ENCODE measurements at places on chromosomes 6 and 20.

- H3K4me3 ChIP-seq = peak overlapping the region; percentile 95
- H3K4me1 ChIP-seq = peaks cover 69% of the 10 kb centered on the region
- H3K36me3 ChIP-seq = peaks cover 4% of the 10 kb centered on the region
- DNase-seq = no peak
These were observed 588 bp upstream of the ACSS2 start for GRCh38 chr20:34875642-34876405.

GRCh38 chr6:116385459-116385802, 14.7 kb downstream of the DSE start:
- DNase-seq = no peak
- H3K27ac ChIP-seq = no peak overlapping the region
- H3K4me1 ChIP-seq = no peaks in the 10 kb centered on the region
- H3K36me3 ChIP-seq = no peaks in the 10 kb centered on the region

GRCh38 chr6:117908246-117909068, 1.4 kb downstream of the SLC35F1 start:
- H3K4me1 ChIP-seq = peaks cover 5% of the 10 kb centered on the region
- peaks cover 53% of the 10 kb centered on the region for H3K27me3 ChIP-seq
- no peak overlapping the region for H3K27ac ChIP-seq
- DNase-seq = no peak

- H3K4me3 ChIP-seq = no peak overlapping the region
- DNase-seq = no peak
- no peaks in the 10 kb centered on the region for H3K4me1 ChIP-seq
- no peaks in the 10 kb centered on the region for H3K36me3 ChIP-seq
- H3K27me3 ChIP-seq = no peaks in the 10 kb centered on the region
These were observed 139.4 kb downstream of the BMP2 start for GRCh38 chr20:6906871-6907270.

DNA sequence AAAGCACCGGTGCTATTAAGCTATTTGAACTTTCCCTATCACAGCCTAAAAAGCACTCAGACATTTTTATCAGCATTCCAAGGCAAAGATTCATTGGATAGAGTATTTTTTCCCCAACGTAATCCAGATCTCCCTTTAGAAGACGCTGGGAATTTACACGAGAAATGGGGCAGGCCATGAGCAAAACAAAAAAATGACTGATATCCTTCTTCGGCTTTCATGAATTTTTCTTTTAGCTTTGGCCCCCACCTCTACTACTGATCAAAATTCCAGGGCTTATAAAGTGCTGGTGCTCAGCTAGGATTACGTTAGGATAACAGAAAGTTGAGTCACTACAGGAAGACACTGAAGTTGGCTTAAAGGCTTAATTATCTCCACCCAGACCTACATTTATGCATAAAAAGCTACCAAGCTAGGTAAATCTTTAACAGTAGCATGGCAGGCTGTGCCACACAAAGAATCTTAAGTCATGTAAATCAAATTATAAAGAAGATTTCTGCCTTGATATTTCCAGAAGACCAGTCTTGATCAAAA, 418.5 kb upstream of the BTBD3 start:
- no peak for DNase-seq
- no peak overlapping the region for H3K4me3 ChIP-seq
- no peaks in the 10 kb centered on the region for H3K36me3 ChIP-seq
- no peak overlapping the region for H3K27ac ChIP-seq
- H3K4me1 ChIP-seq = no peaks in the 10 kb centered on the region

DNA sequence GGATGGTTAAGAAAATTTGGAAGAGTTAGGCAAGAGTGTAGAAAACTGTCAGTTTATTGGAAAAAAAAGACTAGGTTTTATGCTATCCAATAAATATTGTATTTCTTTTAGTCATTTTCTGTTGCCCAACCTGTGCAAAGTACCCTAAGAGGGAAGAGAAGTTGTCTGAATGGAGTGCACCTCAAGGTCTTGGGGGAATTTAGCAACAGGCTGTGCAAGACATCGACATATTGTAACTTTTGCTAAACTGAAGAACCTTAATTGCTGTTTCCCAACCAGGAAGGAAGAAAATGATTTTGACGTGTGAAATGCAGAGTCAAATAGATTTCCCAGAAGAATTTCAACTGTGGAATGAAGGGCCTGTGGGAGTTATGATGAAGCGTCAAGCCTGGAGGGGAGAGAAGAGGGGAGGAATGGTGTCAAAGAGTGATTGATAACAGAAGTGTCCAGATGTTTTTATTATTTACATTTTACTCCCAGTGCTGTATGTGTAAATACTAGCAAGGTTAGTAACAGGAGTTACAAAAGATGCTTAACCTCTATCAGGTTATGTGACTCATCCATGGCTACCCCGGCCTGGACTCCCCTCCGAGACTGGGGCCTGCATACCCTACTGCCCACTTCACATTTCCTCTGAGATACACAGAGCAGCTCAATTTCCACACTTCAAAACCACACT, 246.8 kb downstream of the MYLK4 start:
- H3K36me3 ChIP-seq = no peaks in the 10 kb centered on the region
- DNase-seq = no peak
- H3K27me3 ChIP-seq = peaks cover 27% of the 10 kb centered on the region
- no peak overlapping the region for H3K27ac ChIP-seq
- no peaks in the 10 kb centered on the region for H3K4me1 ChIP-seq

GRCh38 chr6:145161501-145161900, 573.8 kb downstream of the EPM2A start:
- no peak for DNase-seq
- no peaks in the 10 kb centered on the region for H3K36me3 ChIP-seq
- H3K27ac ChIP-seq = no peak overlapping the region
- H3K27me3 ChIP-seq = no peaks in the 10 kb centered on the region
- no peaks in the 10 kb centered on the region for H3K4me1 ChIP-seq
- no peak overlapping the region for H3K4me3 ChIP-seq

DNA sequence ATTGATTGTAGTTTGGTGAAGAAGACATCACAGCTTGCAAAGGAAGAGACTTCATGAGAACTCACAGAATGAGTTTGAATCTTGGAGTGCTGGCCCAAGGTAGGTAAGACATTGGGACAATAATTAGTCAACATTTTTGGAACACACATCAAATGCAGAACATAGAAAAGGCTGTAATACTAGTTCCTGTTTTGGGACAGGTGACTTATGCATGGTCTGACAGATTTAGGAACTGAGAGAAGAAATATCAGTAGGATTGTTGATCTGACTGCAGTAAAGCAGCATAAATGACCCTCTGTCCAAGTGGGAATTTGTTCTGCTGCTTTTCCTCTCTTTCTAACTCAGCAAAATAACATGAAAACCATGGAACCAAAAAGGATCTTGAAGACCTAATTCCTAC, 102.3 kb upstream of the MAP3K7 start:
- no peaks in the 10 kb centered on the region for H3K4me1 ChIP-seq
- DNase-seq = no peak
- no peak overlapping the region for H3K27ac ChIP-seq
- no peaks in the 10 kb centered on the region for H3K27me3 ChIP-seq
- H3K36me3 ChIP-seq = no peaks in the 10 kb centered on the region
- H3K4me3 ChIP-seq = no peak overlapping the region

DNA sequence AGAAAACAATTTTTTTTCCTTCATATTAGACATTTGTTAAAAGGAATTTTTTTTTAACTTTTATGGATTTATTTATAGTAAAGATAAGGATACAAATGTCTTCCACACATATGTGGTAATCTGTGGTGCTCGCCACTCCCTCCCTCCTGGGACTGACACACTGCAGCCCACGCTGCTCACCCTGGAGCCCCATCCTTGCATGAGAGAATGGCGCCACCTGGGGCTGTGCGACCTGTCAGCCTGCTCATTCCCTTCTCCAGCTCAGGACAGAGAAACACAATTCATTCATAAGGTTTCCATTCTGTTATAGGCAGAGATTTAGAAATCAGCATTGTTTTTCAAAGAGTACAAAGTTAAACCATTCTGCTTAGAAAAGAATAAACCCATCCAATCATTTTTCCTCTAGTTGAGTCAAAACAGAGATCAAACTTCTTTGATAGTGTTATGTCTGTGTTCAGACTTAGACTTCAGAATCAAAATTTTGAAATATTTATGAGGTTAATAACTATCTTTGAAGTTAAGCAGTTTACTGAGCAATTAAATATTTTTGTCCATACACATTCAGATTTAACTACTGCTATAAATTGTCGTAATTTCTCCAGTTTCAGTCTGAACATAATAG, 42.8 kb upstream of the DYNLRB1 start:
- peak; percentile 63 for DNase-seq
- H3K27ac ChIP-seq = no peak overlapping the region
- H3K36me3 ChIP-seq = peaks cover 37% of the 10 kb centered on the region

DNA sequence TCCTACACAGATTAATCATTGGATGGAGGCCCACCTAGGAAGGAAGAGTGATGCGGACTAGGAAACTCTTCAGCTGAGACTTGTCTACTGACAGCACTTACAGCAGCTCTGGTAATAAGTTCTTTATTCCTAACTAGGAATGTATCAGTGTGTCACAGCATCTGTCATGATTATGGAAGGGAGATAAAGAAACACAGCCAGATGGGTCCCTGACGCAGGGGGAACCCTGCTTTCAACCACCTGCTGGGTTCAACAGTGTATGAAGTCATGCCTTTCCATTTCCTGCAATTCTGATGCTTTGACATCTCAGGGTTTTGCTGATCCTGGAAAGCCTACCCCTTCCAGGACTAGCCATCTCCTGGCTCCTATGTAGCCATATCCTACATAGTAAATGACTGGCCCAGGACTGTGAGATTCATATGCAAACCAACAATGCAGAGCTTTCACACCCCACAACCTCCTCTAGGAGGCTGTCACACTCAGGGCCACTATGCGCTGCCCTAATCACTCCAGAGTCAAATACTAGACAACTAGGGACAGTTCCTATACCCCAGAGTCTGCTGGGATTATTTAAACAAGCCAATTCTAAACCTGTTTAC, 29.0 kb upstream of the MANEA start:
- H3K4me1 ChIP-seq = no peaks in the 10 kb centered on the region
- no peaks in the 10 kb centered on the region for H3K27me3 ChIP-seq
- H3K27ac ChIP-seq = no peak overlapping the region

GRCh38 chr6:74482180-74482579, 723.7 kb downstream of the COL12A1 start:
- H3K4me3 ChIP-seq = no peak overlapping the region
- H3K27me3 ChIP-seq = no peaks in the 10 kb centered on the region
- H3K36me3 ChIP-seq = no peaks in the 10 kb centered on the region
- H3K27ac ChIP-seq = no peak overlapping the region
- DNase-seq = no peak
- H3K4me1 ChIP-seq = no peaks in the 10 kb centered on the region

- H3K4me3 ChIP-seq = no peak overlapping the region
- DNase-seq = no peak
- H3K27me3 ChIP-seq = no peaks in the 10 kb centered on the region
- no peaks in the 10 kb centered on the region for H3K4me1 ChIP-seq
- no peaks in the 10 kb centered on the region for H3K36me3 ChIP-seq
These were observed 207.4 kb downstream of the SOX4 start for GRCh38 chr6:21800948-21801438.

DNA sequence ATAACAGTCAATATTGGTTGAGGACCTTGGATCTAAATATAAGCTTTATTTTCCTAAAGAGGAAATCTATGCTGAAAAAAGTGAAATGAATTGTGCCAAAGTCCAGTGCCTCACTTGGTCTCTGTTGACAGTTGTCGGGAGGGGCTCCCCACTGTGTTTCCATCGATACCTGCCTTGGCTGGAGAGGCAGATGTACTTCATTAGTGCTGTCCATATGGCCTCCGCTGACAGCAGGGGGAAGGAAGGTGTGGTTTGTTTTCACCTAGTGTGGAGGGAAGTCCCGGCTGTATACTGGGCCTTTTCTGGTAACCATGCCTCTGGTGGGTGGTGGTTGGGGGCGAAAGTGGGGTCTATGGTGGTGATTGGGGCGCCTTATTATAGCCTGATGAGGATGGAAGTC, 42.7 kb downstream of the CD2AP start:
- no peak for DNase-seq
- H3K27me3 ChIP-seq = no peaks in the 10 kb centered on the region
- H3K4me3 ChIP-seq = no peak overlapping the region
- peaks cover 3% of the 10 kb centered on the region for H3K36me3 ChIP-seq
- no peak overlapping the region for H3K27ac ChIP-seq
- peaks cover 5% of the 10 kb centered on the region for H3K4me1 ChIP-seq

GRCh38 chr6:22411376-22412105, 114.7 kb upstream of the PRL start:
- H3K27me3 ChIP-seq = no peaks in the 10 kb centered on the region
- no peak for DNase-seq
- no peak overlapping the region for H3K4me3 ChIP-seq
- H3K4me1 ChIP-seq = no peaks in the 10 kb centered on the region

DNA sequence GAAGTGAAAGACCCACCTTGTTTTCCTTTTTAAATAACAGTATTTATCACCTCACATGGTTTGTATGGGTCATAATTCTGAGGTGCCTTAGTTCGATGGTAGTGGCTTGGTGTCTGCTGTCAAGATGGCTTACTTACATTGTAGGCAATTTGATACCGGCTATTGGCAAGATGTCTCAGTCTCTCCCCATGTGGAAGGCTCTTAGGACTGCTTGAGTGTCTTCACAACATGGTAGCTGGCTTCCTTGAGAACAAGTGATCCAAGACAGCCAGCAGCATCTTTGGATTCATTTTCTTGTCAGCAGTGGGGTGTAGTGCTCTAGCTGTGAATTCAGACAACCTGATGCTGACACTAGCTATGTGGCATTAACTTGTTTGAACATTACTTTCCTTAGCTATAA, 70.1 kb downstream of the CBFA2T2 start:
- no peak overlapping the region for H3K27ac ChIP-seq
- no peak for DNase-seq
- peaks cover 18% of the 10 kb centered on the region for H3K36me3 ChIP-seq
- no peak overlapping the region for H3K4me3 ChIP-seq

- no peak for DNase-seq
- no peaks in the 10 kb centered on the region for H3K4me1 ChIP-seq
- no peaks in the 10 kb centered on the region for H3K27me3 ChIP-seq
These were observed 78.3 kb downstream of the ISM1 start for GRCh38 chr20:13299401-13299800.

DNA sequence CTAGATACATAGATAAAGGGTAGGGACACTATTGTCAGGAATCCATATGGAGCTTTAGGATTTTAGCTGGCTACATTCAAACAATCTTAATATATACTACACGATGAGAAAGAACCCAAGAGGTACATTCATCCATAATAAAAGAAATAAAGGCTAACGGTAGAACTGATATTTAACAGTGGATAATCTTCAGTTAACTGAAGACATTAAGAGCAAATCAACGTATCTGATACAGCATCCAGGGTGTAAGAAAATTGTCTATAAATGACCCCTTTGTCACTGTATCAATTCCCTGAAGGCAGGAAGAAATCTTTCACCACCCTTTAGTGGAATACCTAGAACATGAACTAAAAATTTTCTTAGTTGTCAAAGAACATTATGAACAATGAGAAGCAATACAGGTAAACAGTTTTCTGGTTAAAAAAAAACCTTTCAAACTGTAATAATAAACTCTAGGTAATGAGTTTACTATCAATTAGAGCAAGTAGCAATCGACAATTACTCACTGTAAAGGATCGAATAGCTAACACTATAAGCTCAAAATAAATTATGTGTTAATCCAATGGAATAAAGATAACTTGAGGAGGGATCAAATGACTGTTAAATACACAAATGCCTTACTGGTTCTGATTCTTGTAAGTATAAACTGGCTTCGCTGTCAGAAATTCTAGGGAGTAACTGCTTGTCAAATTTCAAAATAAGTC, 11.8 kb downstream of the ROMO1 start:
- H3K4me1 ChIP-seq = peaks cover 48% of the 10 kb centered on the region
- H3K27me3 ChIP-seq = no peaks in the 10 kb centered on the region
- peaks cover 57% of the 10 kb centered on the region for H3K36me3 ChIP-seq
